ENCODE measurements at places on chromosomes 6 and 20.

DNA sequence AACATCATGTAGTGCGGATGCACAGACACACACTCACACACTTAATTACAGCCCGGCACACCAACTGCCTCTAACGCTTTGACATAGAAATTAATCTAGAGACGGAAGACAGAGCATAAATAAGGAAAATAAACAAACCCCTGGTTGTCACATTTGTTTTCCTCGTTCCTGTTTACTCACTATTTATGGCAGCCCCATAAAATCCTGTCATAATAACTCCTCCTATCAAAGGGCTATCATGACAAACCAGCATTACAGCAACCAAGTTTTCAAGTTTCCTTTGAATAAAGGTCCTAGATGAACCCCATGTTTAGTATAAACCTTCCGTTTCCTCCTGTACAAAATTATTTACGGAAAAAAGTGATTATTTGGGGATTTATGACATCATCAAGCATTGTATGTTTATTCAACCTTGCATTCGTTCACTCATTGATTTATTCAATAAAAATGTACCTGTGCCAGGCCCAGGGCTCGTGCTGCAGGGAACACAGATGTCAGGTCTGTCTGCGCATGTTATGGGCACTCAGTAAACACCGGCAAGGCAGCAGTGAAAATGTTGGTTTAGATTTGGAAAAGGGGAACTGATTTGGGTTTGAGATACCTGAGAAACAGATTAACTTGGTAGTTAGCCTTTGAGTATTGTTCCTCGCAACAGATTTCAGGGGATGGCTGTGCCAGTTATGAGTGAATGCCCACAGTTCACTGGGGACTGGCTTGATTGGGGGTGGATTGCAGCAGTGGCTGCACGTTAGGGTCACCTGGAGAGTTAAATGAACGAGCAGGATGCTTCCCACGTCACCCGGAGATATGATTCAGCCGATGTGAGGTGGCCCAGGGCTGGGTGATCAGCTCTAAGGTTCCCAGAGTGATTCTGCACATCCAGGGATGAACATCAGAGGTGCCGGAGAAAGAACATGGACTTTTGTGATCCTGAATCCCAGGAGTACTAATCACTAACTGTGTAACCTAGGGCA lies 295.3 kb upstream of the FOXQ1 start:
- no peak for DNase-seq

- DNase-seq: no peak
Measured at GRCh38 chr20:4104842-4105241, 89.5 kb upstream of the RNF24 start.

DNA sequence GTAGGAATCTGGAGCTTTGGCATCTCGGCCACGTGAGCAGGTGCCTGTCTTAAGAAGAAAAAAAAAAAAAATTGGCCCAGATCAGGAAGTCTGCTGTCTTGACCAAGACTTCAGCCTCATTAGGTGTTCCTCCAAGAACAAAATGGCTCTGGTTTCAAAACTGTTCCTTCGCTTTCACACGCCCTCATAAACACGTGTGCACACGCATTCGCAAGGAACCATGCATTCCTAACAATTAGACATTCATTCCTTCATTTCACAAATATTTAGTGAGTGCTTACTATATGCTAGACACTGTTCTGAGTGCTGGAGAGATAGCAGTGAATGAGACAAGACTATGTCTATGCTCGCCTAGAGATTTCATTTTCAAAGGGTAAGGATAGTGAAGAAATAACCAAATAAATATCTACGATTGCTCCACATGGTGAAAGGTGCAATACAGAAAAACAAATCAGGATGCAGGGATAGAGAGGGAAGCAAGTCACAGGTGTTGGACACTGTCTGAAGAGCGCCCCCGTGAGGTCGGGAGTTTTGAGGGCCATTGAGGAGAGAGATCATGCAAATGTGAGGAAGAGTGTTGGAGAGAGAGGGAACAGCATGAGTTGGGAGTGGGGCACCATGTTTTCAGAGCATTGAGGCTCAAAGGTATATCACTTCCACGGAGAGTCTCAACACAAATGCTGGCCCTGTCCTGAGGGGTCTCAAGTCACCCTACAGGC lies 53.3 kb downstream of the CCDC170 start:
- no peak for DNase-seq

GRCh38 chr20:51385646-51386530 lies 156.6 kb downstream of the NFATC2 start:
- no peak for DNase-seq

GRCh38 chr20:20498076-20498861 lies 130.4 kb downstream of the INSM1 start:
- DNase-seq: no peak

- DNase-seq: no peak
Measured at GRCh38 chr6:87869064-87869905, 167.3 kb upstream of the AKIRIN2 start.
